Endothelial cell of umbilical vein (primary cell): ENCODE measurements at places on chromosomes 11 and 22. TPM values are rescaled to one million over a fixed set of nuclear protein-coding genes. Genes with fewer than 3 reads are reported as not detected.
A peak's percentile ranks its signal among the peaks of the same experiment; 100 is the strongest.

Gene SERPIND1
- total RNA-seq, result 0.25 and 1.8 TPM in 2 replicates

Gene SLC22A25
- total RNA-seq, result not detected in 2 replicates

Gene DRICH1
- total RNA-seq, result 0.32 TPM in 1 of 2 replicates, not detected in the other

Gene IGLL1
- not detected in 2 replicates for total RNA-seq

Gene LARGE1
- 4.4 TPM in 2 replicates for total RNA-seq

Gene DEUP1
- total RNA-seq, result not detected in 2 replicates

Gene SYT8
- not detected in 2 replicates for total RNA-seq

Gene ZNRF3
- 4.4 and 5.2 TPM in 2 replicates for total RNA-seq

Gene BEST1
- total RNA-seq, result 0.21 TPM in 1 of 2 replicates, not detected in the other

Gene SLC16A8
- not detected in 2 replicates for total RNA-seq

Gene C22orf42
- not detected in 2 replicates for total RNA-seq

Gene OR52E8
- total RNA-seq, result not detected in 2 replicates

Gene MMP13
- not detected in 2 replicates for total RNA-seq

- no peak for DNase-seq
Observed at GRCh38 chr11:1403078-1403620, 13.4 kb downstream of the BRSK2 start.

DNA sequence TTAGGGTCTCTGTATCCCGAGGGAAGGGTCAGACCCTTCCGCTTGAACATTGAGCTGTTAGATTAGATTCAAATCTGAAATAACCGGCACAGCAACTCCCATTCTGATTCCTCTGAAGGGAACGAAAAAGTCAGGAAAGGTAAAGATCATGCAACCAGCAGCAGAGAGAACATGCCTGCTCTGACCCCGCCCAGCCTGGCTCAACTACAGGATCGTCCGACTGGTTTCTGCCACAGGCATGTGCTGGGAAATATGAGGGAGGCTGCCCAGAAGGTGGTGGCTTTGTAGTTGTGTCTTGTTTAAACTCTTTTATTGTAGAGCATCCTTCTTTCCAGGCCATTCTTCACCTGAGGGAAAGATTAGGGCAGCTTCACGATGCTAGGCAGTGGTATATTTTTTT is 5.0 kb upstream of the MTNR1B start:
- DNase-seq, result no peak

DNA sequence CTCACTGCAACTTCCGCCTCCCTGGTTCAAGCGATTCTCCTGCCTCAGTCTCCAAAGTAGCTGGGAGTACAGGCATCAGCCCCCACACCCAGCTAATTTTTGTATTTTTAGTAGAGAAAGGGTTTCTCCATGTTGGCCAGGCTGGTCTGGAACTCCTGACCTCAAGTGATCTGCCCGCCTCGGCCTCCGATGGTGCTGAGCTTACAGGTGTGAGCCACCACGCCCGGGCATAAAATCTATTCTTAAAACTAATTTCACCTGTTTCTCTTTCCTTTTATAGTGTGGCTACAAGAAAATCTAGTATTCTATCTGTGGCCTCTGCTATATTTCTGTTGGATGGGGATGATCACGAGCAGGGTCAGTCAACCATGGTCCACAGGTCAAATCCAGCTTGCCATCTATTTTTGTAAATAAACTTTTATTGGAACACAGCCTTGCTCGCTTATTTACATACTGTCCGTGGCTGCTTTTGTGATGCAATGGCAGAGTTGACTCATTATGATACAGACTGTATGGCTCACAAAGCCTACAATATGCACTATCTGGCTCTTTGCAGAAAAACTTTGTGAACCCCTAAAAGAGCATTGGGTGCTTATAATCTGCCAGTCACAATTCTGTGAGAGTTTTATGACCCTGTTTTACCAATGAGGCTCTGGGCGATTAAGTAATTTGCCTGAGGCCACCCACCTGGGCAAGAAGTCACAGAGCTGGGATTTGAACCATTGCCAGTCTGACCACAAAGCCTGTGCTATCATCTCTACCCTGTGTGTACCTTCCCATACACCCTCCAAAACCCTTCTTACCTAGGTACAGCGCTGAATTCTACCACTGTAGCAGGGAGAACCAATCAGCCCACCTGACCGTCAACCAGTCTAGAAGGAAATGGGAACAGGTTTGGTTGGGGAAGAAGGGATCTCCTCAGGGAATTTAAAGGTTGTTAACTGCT is 28.3 kb downstream of the SLC1A2 start:
- no peak for DNase-seq

DNA sequence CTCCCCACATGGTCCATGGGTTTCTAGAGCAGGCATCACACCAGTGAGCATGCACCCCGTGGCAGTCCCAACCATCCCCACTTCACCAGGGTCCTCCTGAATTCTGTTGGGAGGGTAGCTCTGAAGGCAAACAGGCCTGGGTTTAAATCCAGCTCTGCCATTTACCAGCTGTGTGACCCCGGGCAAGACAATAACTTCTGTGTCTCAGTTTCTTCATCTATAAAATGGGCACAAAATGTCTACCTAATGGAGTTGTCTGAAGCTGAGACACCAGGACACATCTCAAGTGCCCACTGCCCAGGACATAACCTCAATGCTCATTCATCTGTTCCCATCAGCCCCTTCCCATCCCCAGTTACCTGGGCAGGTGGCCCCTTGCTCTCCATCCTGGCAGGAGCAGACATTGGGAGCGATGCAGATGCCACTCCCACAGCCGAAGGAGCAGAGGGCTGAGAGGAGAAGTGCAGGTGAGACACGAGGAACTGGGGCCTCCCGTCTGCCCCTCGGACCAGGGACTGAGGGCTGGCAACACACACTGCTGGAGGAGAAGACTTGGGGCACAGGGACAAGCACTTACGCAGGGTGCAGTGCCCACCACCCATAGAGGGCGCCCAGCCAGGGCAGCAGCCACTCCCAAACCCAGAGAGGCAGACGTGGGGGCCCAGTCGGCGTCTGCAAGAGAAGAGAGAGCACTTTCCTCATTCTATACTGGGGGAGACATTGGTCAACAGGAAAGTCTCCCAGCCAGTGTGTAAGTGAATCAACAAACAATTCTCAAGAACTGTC is 4.0 kb downstream of the VWCE start:
- no peak for DNase-seq

DNA sequence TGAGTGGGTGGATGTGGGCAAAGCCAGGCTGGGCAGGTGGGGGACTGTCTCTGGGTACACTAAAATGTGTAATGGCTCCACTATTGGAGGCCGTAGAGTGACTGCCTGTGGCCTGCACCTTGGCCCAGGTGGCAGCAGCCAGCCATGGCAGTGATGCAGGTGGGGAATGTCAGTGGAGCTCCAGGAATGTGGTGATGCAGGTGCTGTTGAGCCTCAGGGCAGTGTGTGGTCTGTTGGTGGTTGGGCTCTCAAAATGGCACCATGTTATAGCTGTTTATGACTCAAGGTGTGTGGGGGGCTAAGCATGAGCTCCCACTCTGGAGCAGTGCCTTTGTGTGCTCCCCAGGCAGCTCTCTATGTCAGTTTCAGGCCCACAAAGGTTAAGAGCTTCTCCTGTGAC is 40.2 kb upstream of the CCDC90B start:
- no peak for DNase-seq

DNA sequence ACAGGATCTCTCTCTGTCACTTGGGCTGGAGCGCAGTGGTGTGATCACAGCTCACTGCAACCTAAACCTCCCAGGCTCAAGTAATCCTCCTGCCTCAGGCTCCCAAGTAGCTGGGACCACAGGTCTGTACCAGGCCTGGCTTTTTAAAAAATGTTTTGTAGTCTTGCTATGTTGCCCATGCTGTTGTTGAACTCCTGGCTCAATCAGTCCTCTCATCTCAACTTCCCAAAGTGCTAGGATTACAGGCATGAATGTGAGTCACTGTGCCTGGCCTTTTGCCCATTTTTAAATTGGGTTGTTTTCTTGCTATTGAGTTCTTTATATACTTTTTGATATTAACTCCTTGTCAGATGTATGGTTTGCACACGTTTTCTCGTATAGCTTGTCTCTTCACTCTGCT is 33.0 kb upstream of the PITPNB start:
- peak; percentile 87 for DNase-seq

DNA sequence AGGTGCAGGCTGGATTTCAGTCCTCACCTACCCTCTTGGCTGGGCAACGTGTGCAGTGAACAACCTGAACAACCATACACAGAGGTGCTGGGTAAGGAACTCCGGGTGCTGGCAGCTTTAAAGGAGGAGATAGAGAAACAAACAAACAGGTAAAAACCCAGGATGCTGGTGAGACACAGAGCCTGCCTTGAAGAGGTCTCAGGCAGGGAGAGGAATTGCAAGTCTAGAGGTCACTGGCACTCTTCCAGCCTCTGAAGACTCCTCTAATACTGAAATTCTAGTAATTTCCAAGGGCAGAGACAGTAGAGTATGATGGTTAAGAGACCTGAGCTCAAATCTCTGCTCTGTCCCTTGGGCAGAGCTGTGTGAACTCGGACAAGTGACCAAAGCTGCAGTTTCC is 192.5 kb downstream of the CEP164 start:
- no peak for DNase-seq

- DNase-seq, result no peak
Observed at GRCh38 chr11:134762248-134763029, 350.4 kb upstream of the B3GAT1 start.

DNA sequence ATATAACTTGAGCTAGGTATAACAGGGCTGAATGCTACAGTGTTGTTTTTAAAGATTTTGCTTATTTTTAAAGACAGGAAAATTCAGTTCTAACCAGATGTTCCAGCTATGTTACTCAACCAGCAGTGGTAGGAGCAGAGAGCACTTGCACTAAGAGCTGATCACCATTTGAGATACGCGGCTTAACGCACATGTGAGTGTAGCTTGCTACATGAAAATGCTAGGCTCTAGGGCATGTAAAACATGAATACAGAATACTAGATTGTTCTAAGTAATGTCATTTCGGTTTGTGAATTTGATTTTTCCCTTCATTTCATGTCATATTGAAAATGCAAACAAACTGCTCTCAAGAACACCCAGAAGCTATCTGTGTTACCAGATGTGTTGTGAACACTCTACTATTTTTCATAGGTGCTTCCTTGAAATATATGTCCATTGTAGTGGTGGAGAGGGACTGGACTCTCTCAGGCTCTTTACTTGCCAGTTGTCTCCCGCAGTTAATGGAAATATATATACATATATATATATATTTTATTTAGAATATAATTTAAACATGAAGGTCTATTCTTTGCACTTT is 10.8 kb upstream of the TECTA start:
- DNase-seq, result no peak

DNA sequence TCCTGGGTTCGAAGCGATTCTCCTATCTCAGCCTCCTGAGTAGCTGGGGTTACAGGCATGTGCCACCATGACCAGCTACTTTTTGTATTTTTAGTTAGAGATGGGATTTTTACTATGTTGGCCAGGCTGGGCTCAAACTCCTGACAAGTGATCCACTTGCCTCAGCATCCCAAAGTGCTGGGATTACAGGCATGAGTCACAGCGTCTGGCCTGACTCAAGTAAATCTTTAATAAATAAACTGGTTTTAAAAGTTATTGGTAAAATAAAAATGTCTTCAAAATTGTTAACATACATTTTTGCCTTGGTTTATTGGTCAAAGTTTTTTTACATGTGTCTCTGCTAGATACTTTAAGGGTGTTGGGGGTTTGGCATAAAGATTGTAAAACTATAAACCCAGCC is 7.3 kb upstream of the PES1 start:
- no peak for DNase-seq

DNA sequence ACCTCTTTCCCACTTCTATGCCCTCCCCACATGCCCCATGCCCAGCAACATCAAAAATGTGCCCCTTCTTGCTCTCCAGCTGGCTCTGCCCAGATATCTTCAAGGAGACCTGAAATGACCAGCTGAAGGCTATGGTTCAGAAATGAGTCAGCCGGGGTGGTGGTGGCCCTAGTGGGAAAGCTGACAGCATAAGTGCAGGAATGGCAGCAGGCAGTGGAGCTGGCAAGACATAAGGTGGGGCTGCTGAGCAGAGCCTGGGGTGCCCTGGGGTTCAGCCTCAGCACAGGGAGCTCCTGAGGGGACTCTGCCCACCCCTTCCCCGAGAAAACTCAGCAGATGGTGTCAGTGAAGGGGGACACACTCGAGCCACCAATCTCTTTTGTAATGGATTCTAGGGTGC is 593.4 kb downstream of the BUD13 start:
- DNase-seq, result no peak

DNA sequence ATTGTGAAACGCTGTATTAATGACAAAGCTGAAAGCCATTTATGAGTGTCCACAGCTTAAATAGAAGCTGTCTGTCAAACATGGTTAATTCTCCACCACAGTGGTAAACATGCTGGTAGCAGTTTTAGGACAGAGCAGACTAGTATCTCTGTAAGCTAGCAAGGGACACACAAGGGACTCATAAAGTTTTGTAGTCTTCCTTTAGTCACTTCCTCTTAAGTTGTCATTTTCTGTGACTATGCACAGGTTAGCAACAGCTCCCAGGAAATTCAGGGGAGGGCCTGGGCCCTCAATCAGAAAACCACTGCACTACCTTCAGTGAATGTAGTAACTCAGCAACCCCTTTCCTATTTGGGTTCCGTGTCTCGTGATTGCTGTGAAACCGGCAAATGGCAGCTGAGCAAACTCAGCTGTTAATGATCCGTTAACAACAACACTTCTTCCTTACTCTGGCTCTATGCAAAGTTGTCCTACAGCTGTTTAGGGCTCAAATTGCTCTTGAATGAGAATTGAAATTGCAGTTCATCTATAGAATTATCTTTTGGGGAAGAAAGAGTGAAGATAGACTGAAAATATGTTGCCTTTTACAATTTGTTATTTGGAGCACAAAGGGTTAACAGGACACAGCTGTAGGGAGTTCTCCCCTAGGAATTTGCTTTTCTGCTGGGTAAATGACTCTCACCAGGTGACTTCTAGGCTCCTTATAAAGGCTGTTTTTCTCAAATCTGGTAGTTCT is at the start of gene MMP26:
MMP26 (plus strand) TSS at position 731 of the 736 bp plus-strand sequence.
- DNase-seq, result no peak

DNA sequence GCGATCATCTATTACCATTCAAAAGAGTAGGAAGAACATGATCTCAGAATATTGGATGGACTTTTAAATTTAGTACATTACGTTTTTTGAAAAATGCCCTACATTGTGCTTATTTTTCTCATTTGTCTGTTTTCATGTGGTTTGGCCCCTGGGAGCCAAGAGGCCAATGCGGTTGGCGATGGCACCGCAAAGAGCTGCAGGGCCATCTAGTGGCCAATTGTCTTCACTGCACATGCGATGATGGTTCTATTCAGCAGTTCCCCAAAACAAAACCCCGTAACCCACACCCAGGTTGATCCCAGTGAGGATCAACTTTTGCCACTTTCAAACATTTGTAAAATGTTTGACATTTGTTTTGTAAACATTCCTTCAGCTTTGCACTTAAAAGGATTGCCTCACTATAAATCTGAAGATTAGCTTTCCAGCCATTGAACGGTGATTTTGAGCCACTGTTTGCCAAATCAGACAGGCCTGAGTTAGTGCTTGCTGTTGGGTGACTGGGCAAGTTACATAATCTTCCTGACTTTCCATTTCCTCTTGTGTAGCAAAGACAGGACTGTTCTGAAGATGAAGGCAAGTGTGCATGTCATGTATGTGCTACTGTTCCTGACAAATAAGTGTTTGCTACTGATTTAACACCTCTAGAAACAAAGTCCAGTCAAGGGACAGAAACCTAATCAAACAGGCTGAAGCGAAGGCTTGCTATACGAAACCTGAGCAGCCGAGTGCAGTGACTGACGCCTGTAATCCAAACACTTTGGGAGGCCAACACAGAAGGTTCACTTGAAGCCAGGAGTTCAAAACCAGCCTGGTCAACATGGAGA is 29.2 kb upstream of the XBP1 start:
- DNase-seq, result peak; percentile 72
